ENCODE measurements at places on chromosomes 2 and 18.

GRCh38 chr18:73318739-73319479 is 451.1 kb upstream of the NETO1 start:
- peak; percentile 69 for DNase-seq

GRCh38 chr2:67652679-67653078 is 255.5 kb downstream of the ETAA1 start:
- DNase-seq = no peak

- peak; percentile 52 for DNase-seq
These were observed 35.9 kb downstream of the LHCGR start for GRCh38 chr2:48719480-48720177.

DNA sequence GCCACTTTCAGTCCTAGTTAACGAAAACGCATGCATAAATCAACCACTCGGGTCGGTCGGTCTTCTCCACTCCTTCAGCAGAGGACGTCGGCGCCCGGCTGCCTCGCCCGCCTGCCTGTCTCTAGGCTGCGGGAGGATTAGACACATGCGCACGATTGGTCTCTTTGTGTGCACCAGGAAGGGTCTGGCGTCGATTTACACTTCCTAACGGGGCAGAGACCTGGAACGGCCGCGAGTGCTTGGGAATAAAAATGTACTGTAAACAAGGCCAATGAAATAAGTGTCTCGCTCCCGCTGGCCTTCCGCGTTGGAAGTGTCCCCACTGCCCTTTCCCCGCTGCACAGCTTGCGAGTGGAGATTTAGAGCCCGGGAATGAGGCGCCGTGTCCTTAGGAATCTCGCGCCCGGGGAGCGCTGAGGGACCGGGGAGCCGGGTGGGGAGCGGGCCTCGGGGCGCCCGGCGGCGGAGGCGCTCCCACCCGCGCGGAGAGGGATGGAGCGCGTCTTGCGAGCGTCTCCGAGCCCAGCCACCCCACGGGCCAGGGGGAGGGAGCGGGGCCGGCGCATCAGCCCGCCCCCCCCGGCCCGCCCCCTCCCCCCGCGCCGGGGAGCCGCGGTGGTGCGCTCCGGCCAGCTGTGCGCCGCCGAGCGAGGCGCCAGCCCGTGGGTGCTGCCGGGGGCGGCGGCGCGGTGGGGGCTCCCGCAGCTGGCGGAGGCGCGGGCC is at the start of gene DOK6:
Gene DOK6 (plus strand): TSS at position 636 of the 723 bp plus-strand sequence.
- DNase-seq = peak; percentile 81

- DNase-seq = no peak
These were observed 66.0 kb downstream of the PAX3 start for GRCh38 chr2:222232839-222233238.

DNA sequence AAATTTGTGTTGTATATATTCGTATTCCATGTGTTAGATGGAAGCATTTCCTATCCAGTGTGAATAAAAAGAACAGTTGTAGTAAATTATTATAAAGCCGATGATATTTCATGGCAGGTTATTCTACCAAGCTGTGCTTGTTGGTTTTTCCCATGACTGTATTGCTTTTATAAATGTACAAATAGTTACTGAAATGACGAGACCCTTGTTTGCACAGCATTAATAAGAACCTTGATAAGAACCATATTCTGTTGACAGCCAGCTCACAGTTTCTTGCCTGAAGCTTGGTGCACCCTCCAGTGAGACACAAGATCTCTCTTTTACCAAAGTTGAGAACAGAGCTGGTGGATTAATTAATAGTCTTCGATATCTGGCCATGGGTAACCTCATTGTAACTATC is 138.8 kb downstream of the GFPT1 start:
- no peak for DNase-seq

- DNase-seq = peak; percentile 88
These were observed 200.0 kb downstream of the GLI2 start for GRCh38 chr2:120935339-120936313.

DNA sequence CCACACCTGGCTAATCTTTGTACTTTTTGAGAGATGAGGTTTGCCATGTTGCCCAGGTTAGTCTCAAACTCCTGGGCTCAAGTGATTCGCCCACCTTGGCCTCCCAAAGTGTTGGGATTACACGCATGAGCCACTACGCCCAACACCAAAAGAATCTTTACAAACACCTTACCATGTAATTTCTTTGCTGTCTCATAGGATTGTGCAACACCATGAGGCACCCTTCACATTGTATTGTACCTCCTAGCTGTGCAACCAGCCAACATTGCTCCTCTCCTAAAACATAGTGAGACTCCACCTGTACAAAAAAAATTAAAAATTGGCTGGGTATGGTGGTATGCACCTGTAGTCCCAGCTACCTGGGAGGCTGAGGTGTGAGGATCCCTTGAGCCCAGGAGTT is 3.1 kb upstream of the MFSD6 start:
- no peak for DNase-seq

GRCh38 chr18:56645415-56646016 is 5.6 kb upstream of the WDR7 start:
- no peak for DNase-seq

GRCh38 chr2:161217597-161218185 is 57.5 kb downstream of the TANK start:
- no peak for DNase-seq

DNA sequence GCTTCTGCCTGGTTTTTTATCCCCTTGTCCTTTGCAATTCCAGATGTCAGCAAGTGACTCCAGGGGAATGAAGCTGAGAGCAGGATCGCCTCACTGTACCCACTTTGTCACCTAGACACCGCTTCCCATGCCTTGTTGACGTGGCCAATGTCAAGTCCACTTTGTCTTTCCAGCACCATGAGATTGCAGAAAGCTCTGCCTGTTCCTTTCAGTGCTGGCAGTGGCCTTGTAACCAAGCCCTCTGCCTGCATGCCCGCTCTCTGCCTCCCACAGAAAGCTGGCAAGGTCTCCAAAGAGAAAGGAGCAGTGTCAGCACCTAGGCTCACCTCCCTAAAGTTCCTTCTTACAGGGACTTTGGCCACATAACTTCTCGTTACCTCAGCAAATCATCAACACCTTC is 282.2 kb upstream of the ST6GAL2 start:
- DNase-seq = no peak

DNA sequence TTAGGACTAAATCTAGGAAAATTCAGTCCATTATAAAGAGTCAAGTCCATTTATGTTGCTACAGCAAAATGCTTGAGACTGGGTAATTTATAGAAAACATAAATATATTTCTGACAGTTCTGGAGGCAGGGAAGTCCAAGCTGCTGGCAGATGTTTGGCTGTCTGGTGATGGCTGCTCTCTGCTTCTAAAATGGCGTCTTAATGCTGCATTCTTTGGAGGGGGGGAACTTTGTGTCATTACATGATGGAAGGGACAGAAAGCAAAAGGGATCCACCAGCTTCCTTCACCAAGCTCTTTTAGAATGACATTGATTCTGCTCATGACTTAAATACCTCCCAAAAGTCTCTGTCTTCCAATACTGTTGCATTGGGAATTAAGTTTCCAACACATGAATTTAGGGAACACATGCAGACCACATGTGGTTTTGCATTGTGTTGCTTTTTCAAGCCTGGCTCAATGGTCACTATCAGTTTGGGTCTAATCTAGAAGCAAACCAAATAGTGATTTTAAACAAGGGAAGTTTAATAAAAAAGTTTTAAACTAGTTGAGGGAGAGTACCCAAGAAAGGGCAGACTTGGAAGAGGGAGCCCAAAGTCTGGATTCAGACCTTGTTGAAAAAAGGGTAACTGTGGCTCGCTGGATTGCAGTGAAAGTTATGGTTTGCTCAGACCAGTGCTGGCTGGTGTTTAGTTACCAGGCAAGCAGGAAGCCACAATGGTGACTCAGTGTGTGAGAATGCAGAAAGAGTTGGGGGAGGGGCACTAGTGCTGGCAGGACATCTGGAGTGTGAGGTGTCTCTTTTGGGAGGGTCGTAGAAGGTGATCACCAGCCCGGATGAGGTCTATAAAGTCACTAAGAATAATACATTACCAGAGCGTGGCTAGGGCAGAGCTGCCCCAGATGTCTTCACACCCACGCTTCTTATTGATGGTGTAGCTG is 30.8 kb downstream of the C18orf54 start:
- DNase-seq = peak; percentile 81

- peak; percentile 84 for DNase-seq
These were observed 210.8 kb upstream of the SMIM21 start for GRCh38 chr18:75638223-75638775.

GRCh38 chr2:3618367-3618766 is 23.5 kb downstream of the COLEC11 start:
- no peak for DNase-seq

DNA sequence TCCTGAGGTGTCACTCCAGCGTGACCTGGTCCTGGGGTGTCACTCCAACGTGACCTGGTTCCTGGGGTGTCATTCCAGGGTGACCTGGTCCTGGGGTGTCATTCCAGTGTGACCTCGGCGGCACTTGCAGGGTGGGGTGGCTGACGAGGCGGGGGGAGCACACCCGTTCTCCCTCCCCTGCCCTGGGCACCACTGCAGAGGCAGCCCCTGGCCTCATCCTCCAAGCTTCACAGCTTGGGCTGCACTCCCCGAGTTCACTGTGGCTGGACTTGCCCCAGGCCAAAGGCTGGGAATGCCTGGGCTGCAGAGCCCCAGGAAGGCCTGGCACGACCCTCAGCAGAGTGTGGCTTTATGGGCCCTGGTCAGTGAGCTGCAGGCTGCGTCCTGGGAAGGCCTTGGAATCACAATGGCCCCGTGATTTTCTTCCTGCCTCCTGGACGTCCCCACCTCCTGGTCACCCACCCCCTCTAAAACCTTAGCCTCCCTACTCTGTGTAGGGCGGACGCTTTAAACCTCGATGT is 88.3 kb downstream of the NFATC1 start:
- no peak for DNase-seq

GRCh38 chr2:166081131-166081632 is 46.6 kb downstream of the SCN1A start:
- DNase-seq = no peak

DNA sequence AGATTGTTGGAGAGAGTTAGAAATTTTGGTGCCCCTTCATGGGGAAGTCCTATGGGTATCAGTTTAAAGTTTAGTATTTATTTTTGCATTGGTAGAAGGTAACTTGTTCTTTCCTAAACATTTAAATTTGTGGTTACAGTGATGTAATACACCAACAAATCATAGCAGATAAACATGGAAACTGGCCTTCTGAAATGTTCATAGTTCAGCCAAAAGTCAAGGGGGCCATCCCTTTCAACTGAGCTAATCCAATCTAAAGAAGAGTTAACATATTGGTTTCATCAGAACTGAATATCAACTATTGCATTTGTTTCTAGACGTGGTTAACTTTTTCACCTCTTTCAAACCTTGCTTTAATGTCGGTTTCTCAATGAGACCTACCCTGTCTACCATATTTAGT is 46.3 kb downstream of the PPP1R1C start:
- no peak for DNase-seq

DNA sequence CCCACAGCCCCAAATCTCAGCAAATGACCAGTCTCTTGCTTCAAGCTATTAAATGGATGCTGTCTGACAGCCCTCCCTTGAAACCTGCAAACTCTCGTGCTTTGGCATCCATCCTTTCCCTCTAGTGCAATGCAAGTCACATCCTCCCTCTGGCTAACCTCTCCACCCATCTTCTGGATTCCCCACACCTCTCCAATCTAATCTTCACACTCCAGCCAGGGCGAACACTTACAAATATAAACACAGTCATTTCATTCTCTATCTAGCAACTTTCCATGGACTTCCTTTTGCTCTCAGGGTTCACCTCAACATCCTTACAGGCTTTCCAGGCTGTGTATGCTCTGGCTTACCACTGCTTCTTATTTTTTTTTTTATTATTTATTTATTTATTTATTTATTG is 10.1 kb upstream of the NARS1 start:
- DNase-seq = no peak

DNA sequence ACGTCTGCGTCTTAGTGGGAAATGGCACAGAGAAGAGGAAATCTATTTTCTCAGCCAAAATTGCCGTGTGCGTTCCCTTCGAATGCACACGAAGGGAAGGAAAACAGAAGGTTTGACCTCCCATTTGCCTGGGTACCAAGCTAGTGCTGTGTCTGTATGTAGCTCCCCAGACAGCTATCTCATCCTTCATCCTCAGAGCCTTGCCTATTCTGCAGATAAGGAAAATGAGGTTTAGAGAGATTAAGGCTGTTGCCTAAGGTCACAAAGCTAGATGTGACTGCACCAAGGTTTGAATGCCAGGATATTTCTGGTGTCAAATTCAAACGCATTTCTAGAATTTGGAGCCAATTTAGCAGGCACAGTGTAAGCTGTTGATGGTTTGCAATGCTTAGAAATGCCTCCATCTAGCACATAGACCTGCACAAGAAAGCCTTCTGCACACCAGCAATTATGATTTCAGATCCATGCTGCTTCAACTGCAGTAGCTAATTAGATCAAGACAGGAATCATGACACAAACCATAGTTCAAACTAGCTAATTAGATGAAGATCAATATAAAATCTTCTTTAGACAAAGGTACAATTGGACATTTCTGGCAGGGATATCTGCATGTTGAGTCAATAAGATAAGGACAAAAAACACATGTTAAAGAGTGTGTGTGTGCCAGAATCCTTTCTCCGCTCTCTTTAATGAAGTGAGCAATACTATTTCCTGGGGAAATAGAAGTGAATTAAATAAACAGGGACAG is 115.1 kb downstream of the CMPK2 start:
- DNase-seq = no peak

DNA sequence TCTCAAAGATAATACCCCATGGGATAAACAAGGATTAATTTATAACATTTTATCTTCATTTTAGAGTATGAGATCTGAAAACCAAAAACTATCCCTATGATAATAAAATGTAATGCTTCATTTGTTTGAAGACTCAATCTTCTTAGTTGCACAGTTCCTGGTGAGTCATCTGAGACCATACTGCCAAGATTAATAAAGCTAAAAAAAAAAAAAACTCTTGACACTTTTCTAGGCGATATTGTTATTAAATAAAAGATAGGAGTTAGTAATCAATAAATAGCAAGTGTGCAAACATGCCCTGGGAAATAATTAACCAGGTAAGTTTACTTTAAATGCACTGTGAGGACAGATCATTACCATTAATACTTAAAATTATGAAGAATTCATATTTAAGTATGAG is 83.9 kb downstream of the RPE start:
- DNase-seq = peak; percentile 34

GRCh38 chr2:145197944-145198343 is 678.0 kb upstream of the ZEB2 start:
- DNase-seq = no peak

DNA sequence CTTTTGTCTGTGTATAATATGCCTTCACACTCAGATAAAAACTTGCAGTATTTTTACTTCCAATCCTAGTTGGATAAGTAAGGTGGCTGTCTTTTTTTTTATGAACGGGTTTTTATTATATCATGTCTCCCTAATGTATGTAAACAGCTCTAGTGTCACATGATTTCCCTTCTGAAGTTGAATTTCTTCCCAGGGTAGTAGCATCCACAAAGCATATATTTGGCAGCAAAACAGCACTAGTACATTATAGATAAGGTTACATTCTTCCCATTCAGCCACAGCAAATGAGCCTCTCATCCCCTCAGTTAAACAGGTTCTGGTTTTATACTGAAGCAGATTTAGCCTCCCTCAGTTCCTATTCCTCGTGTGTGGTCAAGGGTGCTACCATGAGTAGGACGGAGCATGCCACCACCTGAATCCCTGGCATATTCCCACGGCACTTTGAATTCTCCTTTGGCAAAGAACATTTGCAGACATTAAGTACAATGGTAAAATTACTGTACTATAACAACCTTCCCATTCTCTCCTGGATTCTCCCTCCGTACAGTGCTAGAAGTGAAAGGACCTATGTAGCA is 15.4 kb upstream of the DTNA start:
- no peak for DNase-seq

All from astrocyte (in vitro differentiated cells and primary cell).